ENCODE measurements at places on chromosomes 2 and 18. TPM values are rescaled to one million over a fixed set of nuclear protein-coding genes. Genes with fewer than 3 reads are reported as not detected.
A peak's percentile ranks its signal among the peaks of the same experiment; 100 is the strongest.

- H3K36me3 ChIP-seq = no peaks in the 10 kb centered on the region
- no peak overlapping the region for H3K4me3 ChIP-seq
- H3K4me1 ChIP-seq = peaks cover 11% of the 10 kb centered on the region
- H3K27me3 ChIP-seq = no peaks in the 10 kb centered on the region
- DNase-seq = no peak
- H3K27ac ChIP-seq = no peak overlapping the region
Measured at GRCh38 chr2:241796209-241796608, 12.8 kb upstream of the NEU4 start.

DNA sequence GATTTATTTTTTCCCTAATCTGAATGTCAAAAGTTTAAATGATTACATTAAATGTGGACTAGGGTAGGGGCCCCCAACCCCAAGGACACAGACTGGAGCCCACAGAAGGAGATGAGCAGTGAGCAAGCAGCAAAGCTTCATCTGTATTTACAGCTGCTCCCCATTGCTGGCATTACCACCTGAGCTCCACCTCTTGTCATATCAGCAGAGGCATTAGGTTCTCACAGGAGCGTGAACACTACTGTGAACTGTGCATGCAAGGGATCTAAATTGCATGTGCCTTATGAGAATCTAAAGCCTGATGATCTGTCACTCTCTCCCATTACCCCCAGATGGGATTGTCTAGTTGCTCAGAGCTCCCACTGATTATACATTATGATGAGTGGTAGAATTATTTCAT, 3.8 kb downstream of the MOB1A start:
- H3K36me3 ChIP-seq = peaks cover 34% of the 10 kb centered on the region
- H3K27me3 ChIP-seq = no peaks in the 10 kb centered on the region
- no peak overlapping the region for H3K27ac ChIP-seq
- H3K4me3 ChIP-seq = no peak overlapping the region
- no peak for DNase-seq

DNA sequence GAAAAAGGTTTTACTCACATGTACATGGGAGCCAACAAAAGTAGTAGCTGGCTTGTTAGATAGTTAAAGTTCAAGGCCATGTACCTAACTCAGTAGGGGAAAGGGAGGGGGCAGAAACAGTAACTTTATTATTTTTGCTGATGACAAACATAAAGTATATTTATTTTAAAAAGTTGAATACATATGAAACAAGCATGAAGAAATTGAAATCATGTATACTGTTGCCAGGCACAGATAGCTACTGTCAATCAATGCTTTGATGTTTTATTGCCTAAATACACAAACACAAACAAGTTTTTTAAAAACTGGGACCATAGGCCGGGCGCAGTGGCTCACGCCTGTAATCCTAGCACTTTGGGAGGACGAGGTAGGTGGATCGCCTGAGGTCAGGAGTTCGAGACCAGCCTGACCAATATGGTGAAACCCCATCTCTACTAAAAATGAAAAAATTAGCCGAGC, 7.6 kb upstream of the PSD4 start:
- H3K27me3 ChIP-seq = no peaks in the 10 kb centered on the region
- H3K27ac ChIP-seq = no peak overlapping the region
- no peak overlapping the region for H3K4me3 ChIP-seq
- no peaks in the 10 kb centered on the region for H3K36me3 ChIP-seq
- no peak for DNase-seq

FBLN7 gene
- total RNA-seq = 1.4 TPM

DNA sequence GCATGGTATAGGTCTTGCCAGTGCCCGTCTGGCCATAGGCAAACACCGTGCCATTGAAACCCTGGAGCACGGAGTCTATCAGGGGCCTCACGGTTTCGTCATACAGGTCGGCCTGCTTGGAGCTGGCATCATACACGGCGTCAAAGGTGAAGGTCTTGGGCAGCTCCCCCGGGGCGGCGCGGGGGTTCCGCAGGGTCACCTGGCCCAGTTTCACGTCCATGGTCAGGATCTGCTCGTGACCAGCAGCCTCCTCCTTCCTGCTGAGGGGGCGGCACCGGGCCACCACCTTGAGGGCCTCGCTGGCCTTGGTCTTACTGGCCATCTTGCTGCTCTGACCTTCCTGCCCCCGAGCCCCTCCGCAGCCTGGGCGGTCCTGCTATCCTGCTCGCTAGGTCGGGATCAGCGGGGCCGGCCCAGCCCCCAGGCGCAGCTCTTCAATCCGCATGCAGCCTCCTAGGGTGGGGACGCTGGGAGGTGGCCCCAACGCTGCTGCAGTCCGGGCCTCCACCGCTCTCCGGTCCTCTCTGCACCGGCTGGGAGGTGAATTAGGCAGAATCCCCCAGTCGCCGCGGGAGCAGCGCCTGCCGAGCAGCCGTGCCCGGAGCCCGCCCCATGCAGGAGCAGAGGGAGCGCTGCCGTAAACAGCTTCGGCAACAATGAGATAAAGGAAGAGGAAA, 563 bp downstream of the KIF3C start:
- no peaks in the 10 kb centered on the region for H3K36me3 ChIP-seq
- H3K27ac ChIP-seq = peak overlapping the region; percentile 95
- peak overlapping the region; percentile 96 for H3K4me3 ChIP-seq
- no peaks in the 10 kb centered on the region for H3K27me3 ChIP-seq

GRCh38 chr2:60947056-60947455, 65.7 kb downstream of the REL start:
- no peaks in the 10 kb centered on the region for H3K27me3 ChIP-seq
- no peaks in the 10 kb centered on the region for H3K36me3 ChIP-seq
- H3K4me1 ChIP-seq = no peaks in the 10 kb centered on the region
- H3K27ac ChIP-seq = no peak overlapping the region

SKOR2 gene
- not detected for total RNA-seq

GRCh38 chr2:12806549-12807242, 90.0 kb downstream of the TRIB2 start:
- no peak overlapping the region for H3K27ac ChIP-seq
- no peak for DNase-seq
- H3K27me3 ChIP-seq = no peaks in the 10 kb centered on the region
- H3K36me3 ChIP-seq = no peaks in the 10 kb centered on the region
- peaks cover 8% of the 10 kb centered on the region for H3K4me1 ChIP-seq

SAG gene
- not detected for total RNA-seq

TET3 gene
- total RNA-seq = 19.9 TPM

SPATS2L gene
- 146 TPM for total RNA-seq

All from GM23338 (cell line).